ENCODE measurements at places on chromosomes 13 and 19. TPM values are rescaled to one million over a fixed set of nuclear protein-coding genes. Genes with fewer than 3 reads are reported as not detected.
A peak's percentile ranks its signal among the peaks of the same experiment; 100 is the strongest.

DNA sequence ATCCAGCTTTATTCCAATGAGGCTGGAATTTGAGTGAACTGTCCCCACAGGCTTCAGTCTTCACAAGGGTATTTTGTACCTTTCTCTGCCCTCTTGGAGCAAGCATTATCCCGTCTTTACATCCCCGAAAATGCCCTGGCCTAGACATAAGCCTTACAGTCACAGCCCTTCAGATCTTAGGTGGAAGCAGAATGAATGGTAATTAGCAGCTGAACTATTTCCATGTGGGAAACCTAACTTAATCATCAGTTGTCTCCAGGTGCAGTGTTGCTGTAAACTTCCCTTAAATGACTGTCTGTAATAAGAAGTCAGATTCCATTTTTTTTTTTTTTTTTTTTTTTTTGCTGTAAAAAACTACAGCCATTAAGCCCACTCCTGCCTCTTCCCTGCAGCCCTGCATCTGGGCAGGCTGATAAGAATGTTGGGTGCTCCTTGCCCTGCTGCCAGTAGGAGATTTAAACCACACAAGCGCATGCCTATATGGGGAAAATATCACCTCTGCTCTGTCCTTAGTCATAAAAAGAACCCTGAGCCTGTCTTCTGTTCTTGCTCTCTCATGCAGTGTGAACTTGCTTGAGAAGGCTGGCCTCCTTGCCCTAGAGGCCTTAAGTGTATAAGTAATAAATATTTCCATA, 426.8 kb upstream of the SLITRK5 start:
- H3K27me3 ChIP-seq = no peaks in the 10 kb centered on the region
- H3K36me3 ChIP-seq = no peaks in the 10 kb centered on the region
- no peak for DNase-seq
- H3K27ac ChIP-seq = no peak overlapping the region
- no peak overlapping the region for H3K4me3 ChIP-seq

CCDC169 gene
- 1.8 TPM for polyA plus RNA-seq

GRCh38 chr19:40609561-40610395, 8.6 kb downstream of the LTBP4 start:
- no peaks in the 10 kb centered on the region for H3K27me3 ChIP-seq
- peak overlapping the region; percentile 56 for H3K4me3 ChIP-seq
- no peaks in the 10 kb centered on the region for H3K36me3 ChIP-seq
- peak; percentile 99 for DNase-seq

DNA sequence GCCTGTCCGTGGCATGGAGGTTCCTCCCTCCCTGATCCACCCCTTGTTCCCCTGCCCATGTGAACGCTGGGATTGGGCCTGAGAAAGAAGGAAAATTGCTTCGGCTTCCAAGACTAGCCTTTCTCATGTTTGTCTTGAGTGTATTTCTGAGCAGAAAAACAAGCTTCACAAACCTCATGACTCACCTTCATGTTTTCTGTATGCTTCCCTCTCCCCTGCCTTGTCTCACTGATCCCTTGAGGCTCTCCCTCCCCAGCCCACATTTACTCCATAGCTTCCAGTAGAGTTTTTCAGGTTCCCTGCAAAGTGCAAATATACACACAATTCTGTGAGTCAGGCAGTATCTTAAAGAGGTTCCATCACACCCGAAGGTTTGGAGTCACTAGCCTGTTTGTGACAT, 572.4 kb downstream of the UQCRFS1 start:
- H3K4me3 ChIP-seq = no peak overlapping the region
- 0 out of 2 replicates have a peak, but pooled peaks cover 10% of the 10 kb centered on the region for H3K27me3 ChIP-seq
- no peaks in the 10 kb centered on the region for H3K36me3 ChIP-seq

DNA sequence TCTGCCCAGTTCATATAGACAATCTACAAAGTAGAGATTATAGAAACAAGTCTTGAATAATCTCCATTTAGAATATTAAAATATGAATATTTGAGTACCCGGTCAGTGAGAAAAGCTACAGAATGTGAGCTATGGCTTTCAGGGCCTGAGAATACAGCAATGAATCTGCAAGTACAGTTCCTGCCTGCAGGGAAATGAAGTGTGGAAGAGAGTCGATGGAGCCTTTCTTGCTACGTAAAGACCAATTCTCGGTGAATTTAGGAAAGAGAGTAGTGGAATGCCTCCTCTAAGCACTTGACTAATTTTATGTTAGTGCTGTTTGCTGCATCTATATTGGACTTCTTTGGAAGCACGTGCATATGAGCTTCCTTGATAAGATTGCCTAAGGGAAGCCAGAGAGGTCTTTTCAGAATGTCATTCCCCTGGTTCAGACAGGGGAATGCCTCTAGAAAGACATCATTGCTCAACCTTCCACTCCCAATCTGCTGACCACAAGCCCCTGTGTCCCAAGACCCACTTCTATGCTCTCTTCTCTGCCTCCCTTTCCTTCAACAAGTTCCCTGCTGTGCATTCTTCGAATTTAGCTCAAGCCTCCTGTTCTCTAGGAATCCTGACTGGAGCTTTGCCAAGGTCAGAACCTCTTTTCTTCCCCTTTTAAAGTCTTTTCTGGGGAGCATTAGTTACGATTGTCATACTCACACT, 41.9 kb downstream of the GPC6 start:
- no peaks in the 10 kb centered on the region for H3K36me3 ChIP-seq
- H3K4me1 ChIP-seq = peaks cover 12% of the 10 kb centered on the region
- no peaks in the 10 kb centered on the region for H3K27me3 ChIP-seq
- no peak overlapping the region for H3K4me3 ChIP-seq
- H3K27ac ChIP-seq = no peak overlapping the region
- no peak for DNase-seq

All from SK-N-SH (cell line).